ENCODE measurements at places on chromosomes 5 and 9.
A peak's percentile ranks its signal among the peaks of the same experiment; 100 is the strongest.

- no peak for DNase-seq
These were observed 476.8 kb downstream of the LRRC70 start for GRCh38 chr5:63055421-63055820.

- DNase-seq = no peak
These were observed 614.1 kb downstream of the PTPRD start for GRCh38 chr9:9998491-9999287.

- no peak for DNase-seq
These were observed 25.3 kb downstream of the PTGES2 start for GRCh38 chr9:128102196-128102595.

DNA sequence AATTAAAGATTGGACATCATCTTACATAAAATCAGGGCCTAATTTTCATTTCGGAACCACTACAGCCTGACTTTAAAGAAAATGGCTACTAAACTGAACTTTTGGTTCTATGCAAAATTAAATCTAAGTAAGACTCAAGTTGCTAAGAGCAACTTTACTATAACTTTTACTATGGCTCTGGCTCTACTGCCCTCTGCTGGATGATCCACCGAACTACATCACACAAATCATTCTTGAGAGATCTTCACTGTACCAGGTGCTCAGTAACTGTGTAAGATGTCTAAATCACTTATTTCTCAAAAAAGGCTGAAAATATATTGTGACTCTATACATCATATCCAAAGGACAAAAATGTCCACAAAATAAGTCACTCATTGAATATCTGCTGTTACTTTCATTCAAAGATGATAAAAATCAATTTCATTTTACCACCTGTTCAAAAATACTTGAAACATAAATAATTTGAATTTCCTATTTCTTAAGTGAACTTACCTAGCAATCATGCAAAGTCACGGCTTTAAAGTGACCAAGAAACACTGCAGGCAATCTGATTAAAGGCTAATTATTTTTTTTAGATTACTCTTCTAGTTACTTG, 13.5 kb downstream of the MOCS2 start:
- DNase-seq = peak; percentile 32

DNA sequence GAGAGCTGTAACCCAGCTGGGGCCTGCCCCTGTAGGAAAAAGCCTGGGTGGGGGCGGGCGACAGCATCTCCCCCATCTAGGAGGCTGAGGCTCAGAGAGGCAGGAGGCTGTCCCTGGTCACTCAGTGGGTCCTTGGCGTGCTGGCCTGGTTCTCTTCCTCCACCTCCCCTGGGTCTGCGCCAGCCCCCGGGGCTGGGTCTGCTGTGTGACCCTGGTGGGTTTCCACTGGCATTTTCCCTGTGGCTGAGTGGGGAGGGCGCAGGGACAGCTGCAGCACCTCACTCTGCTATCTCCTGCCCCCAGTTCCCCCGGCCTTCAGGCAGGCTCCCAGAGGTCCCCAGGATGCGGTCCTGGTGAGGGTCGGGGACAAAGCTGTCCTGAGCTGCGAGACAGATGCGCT, 59.5 kb upstream of the ASS1 start:
- no peak for DNase-seq

GRCh38 chr9:105887679-105888078, 193.3 kb downstream of the TMEM38B start:
- DNase-seq = no peak

DNA sequence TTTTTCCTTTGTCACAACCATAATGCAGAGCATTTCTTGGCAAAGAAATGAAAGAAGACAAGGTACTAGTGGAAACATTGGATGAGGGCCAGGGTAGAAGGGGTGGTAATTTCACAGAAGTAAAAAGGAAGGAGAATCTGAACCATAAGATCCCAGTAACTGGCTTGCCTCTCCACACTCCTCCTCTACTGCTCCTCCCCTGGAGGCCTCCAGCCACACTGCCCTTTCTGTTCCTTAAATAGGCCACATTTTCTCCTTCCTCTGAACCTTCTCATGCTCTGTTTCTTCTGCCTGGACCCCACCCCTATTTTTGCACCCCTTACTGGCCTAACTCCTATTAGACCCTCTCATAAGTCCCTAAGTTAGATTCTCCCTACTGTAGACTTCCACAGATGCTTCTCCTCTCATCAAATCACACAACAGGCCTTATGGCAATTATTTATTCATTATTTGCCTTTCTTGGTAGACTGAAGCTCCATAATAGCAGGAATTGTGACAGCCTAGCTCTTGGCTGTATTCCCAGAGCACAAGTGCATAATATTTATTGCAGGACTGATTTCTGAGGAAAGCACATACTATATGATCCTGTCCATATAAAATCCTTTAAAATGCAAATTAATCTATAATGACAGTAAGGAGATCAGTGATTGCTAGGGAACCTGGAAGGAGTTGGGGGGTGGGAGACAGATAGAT, 31.3 kb upstream of the GRIA1 start:
- no peak for DNase-seq

GRCh38 chr5:161566081-161566480, 19.6 kb upstream of the GABRB2 start:
- no peak for DNase-seq

DNA sequence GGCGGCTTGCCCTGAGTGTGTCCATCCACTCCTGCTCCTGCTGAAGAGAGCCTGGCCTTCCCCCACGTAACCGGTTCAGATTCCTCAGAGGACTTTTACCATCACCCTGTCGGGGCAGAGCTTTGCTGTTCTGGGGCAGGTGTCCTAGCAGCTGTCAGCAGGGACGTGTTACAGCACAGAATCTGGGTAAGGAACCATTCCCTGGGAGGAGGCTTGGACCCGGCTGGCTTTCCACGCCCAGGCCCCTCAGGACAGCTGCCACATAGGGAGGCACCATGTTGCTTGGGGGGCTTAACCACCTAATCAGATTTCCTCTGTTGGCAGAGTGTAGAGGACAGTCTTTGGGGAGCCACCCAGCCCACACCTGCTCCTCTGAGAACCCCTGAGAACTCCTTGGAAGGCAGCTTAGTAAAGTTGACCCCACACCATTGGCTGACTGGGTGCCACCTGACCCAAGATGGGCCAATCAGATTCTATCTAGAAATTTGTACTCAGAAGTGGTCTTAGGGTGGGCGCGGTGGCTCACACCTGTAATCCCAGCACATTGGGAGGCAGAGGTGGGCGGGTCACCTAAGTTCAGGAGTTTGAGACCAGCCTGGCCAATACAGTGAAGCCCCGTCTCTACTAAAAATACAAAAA, 23.3 kb upstream of the EEIG1 start:
- no peak for DNase-seq

GRCh38 chr9:102875687-102876086, 119.4 kb upstream of the CYLC2 start:
- DNase-seq = no peak

GRCh38 chr5:137847687-137848086, 20.0 kb upstream of the MYOT start:
- DNase-seq = no peak

DNA sequence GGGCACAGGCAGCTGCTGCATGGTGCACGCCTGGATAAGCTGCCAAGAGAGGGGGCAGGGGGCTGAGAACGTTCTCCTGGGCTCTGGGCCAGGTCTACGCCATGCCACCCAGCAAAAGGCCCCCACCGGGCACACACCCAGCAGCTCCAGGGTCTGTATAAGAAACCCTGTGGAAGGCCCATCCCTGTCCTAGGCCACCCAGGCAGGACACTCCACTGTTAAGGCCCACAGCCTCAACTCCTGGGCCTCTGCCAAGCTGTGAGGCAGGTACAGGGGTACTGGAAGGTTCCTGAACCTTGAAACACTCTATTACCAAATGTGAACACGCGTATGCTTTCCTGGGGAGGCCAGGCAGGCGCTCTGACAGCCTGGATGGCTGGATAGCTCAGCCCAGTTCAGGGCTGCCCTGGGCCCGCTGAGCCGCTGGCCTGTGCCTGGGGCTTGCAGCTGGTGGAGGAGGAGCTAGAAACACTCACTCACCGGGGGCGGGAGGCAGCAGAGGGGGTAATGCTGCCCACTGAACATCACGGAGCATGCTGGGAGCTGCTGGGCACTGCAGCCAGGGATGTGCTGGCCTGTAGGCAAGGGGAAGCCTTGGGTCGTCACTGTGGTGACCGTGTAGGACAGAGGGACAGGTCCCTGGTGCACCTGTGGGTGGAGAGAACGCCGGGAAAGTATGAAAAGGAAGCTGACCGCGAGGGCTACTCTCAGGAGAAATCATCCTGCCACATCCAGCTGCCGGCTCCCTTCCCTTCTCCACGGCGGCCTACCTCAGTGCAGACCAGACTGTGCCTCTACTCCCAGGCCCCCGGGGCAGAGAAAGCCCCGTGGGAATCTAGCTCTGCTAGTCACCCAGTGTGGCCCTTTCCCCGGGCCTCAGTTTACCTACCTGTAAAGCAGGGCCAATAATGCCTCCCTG, 6.0 kb downstream of the RNF44 start:
- no peak for DNase-seq

DNA sequence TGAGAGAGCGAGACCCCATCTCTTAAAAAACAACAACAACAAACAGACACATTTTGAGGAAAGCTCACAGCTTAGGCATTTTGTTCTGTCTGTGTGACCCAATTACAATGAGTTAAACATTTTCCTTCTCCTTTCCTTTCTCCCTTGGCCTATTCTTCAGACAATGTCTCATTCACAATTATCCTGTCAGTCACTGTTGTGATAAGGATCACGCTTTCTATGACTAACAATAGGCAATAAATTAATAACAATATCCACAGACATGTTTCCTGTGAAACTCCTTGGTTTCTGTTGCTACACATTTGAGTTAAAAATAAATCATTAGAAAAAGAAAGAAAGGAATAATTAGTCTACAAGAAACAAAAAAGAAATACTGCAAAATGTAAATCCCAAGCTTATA, 19.8 kb upstream of the CARTPT start:
- DNase-seq = no peak

DNA sequence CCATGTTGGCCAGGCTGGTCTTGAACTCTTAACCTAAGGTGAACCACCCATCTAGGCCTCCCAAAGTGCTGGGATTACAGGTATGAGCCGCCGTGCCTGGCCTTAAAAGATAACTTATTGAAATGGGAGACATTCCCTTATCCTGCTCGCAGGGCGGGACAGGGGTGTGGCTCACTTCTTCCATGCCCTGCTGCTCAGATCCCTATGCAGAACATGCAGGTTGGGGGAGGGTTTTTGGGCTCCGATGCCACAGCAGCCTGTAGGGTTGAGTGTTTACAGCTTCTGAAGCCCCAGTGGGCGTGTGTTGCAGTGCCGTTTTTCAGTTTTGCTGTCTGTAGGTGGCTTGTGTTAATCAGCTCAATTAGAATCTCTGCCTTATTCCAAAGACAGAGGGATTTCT, 108.0 kb upstream of the BRINP1 start:
- no peak for DNase-seq

GRCh38 chr9:6598249-6598725, 47.2 kb downstream of the GLDC start:
- DNase-seq = no peak

DNA sequence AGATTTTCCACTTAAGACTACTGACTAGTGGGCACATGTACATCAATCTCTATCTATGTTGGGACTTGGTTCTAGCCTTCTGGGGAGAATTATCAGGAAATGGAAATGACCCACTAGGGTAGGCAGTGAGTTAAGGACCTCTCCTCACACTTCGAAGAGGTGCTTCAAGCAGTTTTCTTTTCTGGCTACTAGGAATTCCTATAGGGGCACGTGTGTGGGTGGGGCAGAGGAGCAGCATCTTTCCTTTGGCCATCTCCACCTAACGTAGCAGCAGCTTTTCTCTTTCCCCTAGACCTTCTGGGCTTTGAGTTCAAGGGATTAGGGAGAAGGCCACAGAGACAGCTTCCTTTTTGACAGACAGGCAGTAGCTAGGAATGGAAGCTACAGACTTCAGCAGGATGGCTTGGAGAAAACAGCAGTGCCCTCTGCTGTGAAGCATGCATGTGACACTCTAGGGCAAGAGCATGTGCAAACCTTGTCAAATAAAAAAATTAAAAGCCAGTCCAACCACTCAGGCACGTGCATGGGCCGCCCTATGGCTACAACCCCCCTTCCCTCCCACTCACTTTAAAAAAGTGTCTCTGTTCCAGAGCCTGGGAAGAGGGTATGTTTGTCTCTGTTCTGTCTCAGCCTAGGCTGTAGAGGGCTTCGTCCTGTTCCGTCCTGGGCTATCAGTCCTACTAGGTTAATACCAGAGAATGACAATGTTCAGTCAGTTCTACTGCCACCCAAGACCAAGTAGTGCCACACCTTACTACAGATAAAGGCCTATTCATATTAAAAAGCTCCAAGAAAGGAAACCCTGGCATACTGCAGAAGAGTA, 8.7 kb upstream of the GFRA3 start:
- no peak for DNase-seq

- DNase-seq = no peak
These were observed 396.1 kb upstream of the GRAMD2B start for GRCh38 chr5:126027149-126027548.

Data from stimulated activated CD8-positive, alpha-beta memory T cell treated with anti-CD3 and anti-CD28 coated beads, Interleukin-15, amount 100 ng/mL, for 48 hours (primary cell).